ENCODE measurements at places on chromosomes 4 and X.

DNA sequence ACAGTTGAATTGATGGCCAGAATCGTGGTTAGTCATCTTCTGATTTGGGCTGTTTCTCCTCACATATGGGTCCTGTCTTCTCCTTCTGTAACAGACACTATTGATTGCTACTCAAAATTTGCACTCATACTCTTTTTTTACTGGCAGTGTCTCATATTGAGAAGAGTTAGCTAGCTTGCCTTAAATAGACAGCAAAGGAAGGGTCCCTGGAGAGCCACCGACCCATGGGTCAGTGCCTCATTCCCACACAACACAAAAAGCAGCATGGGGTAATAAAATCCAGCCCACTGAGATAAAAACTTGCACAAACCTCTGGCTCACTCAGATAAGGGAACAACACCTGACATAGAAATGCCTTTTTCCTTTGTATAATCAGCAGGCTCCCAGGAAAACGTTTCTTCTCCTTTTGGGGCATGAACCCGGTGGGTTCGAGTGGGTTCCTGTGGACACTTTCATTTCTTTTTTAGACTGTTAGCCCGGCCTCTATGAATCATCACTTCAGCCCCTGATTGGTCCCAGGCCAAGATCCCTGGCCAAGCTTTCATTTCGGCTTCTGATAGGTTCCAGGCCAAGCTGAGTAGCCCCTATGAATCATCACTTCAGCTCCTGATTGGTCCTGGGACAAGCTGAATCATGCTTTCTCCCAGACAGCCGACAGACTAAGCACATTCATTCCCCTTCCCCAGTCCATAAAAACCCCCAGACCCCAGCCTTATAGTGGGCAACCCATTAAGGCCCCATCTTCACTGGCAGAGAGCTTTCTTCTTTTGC lies 408.1 kb downstream of the DCAF12L2 start:
- DNase-seq: no peak

- no peak for DNase-seq
Measured at GRCh38 chr4:53309321-53310040, 56.4 kb downstream of the SCFD2 start.

DNA sequence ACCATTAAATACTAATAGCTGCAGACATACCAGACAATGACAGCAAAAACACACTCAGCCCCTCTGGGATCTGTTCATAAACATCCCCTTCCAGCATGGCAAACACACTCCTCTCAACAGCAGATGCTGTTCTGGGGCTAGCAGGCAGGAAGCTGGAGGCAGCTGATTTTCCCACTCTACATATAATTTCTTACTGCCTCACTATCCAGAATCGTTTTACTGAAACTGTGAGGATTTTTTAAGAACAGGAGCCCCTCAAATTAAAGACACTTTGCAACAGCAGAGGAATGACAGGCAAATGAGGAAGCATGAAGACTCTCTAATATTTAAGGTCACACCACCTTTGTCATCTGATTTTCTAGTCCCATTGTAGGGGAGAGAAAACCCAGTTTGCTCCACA lies 2.2 kb downstream of the MAPK10 start:
- no peak for DNase-seq

DNA sequence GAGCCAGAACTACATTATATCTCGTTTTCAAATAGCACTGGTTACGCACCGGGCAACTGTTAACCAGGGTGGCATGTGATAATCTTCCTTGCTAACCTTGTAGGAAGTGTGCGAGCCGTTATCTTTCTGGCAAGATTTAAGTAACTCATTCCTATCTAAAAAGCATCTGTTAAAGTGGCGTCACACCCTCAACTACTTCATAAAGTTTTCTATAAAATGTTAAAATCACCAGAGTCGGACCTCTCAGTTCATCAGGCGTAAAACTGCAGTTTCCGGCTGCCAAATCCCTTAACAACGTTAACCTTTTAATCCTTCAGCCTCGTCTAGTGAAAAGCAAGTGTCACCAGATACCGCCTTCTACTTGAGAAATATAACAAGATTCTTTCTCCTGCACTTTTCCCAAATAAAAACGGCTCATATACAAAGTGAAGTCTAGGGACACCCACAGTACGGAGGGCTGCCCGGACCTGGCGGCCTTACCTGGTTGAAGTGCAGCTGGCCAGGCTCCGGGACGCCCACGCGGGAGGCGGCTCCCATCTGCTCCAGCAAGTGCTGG lies 1.2 kb downstream of the SLC39A8 start:
- no peak for DNase-seq

GRCh38 chrX:72621163-72621562 lies 48.5 kb upstream of the HDAC8 start:
- DNase-seq: no peak
